ENCODE measurements at places on chromosomes 5 and 9.

DNA sequence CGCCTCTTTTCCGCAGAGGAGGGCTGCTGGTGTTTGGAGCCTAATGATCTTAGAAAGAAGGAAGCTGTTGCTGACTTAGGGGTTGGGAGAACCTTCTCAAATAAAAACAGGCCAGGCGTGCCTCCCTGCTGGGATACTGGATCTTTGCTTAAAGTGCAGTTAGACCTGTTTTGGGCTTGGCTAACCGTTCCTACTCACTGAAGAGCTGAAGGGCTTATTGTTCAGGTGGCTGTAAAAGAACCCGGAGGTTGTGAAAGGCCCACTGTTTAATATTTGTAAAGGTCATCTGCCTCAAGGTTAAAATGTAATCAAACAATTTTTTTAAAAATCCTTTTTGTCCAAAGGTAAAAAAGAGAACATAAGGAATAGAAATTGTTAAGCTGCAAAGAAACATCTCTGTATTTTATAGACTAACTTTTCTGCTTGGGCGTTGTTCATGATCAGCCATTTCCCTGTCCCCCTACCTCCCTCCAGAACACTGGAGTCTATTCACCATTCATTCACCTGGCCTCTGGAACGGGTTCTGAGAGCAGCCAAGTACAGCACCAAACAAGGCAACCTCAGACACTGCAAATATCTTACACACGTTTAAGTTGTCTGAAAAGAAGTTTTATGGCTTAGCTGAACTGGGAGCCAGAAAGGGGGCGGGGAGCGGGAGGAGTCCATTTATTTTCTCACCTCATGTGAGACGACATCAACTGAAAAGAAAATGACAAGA lies 18.6 kb upstream of the MTMR12 start:
- no peaks in the 10 kb centered on the region for H3K36me3 ChIP-seq
- no peak overlapping the region for H3K4me3 ChIP-seq
- no peak overlapping the region for H3K27ac ChIP-seq
- no peaks in the 10 kb centered on the region for H3K27me3 ChIP-seq
- no peak for DNase-seq

GRCh38 chr5:169112016-169112415 lies 188.9 kb downstream of the SLIT3 start:
- no peaks in the 10 kb centered on the region for H3K27me3 ChIP-seq
- no peaks in the 10 kb centered on the region for H3K36me3 ChIP-seq

GRCh38 chr5:41509399-41510175 lies 814 bp downstream of the PLCXD3 start:
- DNase-seq: no peak
- H3K36me3 ChIP-seq: no peaks in the 10 kb centered on the region
- H3K4me1 ChIP-seq: no peaks in the 10 kb centered on the region
- H3K27me3 ChIP-seq: no peaks in the 10 kb centered on the region

GRCh38 chr5:90554358-90555006 lies 4.1 kb upstream of the ADGRV1 start:
- H3K4me3 ChIP-seq: no peak overlapping the region
- no peak overlapping the region for H3K27ac ChIP-seq
- no peaks in the 10 kb centered on the region for H3K36me3 ChIP-seq
- H3K4me1 ChIP-seq: peaks cover 3% of the 10 kb centered on the region

DNA sequence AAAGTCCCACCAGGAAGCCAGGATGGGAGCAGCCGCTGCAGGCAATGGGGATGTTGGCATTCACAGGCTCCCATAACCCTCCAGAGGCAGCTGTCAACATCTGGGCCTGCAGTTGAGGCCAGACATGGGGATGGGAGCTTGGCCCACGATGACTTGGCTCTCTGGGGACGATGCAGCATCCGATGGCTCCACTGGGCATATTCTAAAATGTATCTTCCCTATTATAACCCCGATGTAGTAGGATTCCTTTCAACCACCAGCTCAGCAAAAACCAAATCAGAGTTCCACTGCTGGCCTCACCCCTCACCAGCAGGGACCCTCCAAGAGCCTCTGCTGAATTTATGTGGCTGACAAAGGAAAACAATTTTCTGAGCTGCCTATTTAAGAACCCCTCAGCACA lies 7.1 kb downstream of the SPRY4 start:
- peaks cover 4% of the 10 kb centered on the region for H3K27me3 ChIP-seq
- no peak overlapping the region for H3K4me3 ChIP-seq
- no peak overlapping the region for H3K27ac ChIP-seq
- H3K4me1 ChIP-seq: peaks cover 7% of the 10 kb centered on the region
- no peak for DNase-seq

DNA sequence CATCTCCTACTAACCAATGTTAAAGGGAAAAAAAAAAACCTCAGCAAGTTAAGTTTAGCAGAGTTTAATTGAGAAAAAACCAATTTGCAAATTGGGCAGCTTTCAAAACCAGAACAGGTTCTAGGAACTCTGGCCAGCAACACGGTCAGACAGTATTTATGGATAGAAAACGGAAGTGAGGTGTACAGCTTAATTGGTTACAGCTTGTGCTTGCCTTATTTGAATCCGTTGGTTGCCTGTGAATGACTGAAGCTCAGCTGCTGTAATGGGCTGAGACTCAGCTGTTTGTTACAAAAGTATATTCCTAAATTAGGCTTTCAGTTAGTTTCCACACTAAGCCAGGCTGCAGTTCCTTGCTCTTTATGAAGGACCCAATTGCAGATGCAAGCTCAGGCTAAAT lies 217.0 kb downstream of the SREK1 start:
- no peak overlapping the region for H3K27ac ChIP-seq
- no peaks in the 10 kb centered on the region for H3K4me1 ChIP-seq
- H3K27me3 ChIP-seq: peaks cover 1% of the 10 kb centered on the region
- H3K36me3 ChIP-seq: no peaks in the 10 kb centered on the region
- H3K4me3 ChIP-seq: no peak overlapping the region

DNA sequence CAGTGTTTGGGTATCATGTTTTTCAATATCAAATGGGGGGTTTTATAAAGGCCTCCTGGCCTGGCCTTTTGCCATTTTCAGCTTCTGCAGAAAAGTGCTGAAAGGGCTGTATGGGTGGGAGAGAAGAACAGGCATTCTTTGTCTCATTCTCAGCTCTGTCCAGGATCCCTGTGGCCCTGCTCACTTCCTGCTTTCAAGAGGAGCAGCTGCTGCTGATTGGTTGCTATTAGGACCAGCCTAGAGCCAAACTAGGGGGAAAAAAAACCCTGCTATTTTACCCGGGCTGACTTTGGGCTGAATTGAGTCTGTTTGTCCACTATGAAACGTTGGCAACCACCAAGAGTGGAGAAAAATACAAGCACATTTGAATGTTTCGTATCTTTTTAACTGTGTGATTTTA lies 117.1 kb downstream of the CMYA5 start:
- no peak for DNase-seq
- no peaks in the 10 kb centered on the region for H3K36me3 ChIP-seq
- no peak overlapping the region for H3K4me3 ChIP-seq
- H3K4me1 ChIP-seq: no peaks in the 10 kb centered on the region
- no peak overlapping the region for H3K27ac ChIP-seq
- peaks cover 4% of the 10 kb centered on the region for H3K27me3 ChIP-seq

GRCh38 chr5:69335341-69335935 lies 2.8 kb upstream of the CCDC125 start:
- no peak for DNase-seq
- H3K4me3 ChIP-seq: no peak overlapping the region
- no peaks in the 10 kb centered on the region for H3K27me3 ChIP-seq
- no peak overlapping the region for H3K27ac ChIP-seq
- peaks cover 7% of the 10 kb centered on the region for H3K4me1 ChIP-seq
- no peaks in the 10 kb centered on the region for H3K36me3 ChIP-seq

DNA sequence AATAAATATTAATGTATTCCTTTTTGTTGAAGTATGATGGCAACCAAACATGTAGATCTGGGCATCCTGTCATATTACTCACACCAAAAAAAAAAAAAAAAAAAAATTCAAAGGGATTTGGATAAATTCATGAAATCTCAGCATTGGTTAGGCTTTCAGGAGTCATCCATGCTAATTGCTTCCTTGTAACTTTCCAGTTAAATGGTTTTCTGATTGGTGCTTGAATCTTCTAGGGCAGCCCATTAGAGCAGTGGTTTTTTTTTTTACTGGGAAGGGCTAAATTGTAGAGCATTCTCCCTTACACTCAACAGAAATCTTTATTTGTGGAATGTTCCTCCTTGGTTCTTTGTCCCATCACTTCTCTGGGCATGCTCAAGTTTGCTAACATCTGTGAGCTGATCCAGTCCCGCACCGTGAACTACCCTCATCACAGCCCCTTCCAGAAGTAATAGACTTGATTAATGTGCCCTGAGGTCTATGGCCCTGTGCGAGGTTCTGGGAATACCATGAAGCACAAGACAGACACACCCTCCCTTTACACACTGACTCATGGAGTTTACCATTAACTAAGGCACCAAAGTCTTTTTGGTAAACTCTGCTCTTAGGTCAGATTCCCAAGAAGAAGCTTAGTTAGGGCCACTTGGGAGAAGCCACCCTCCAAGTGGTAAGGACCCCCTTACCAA lies 56.0 kb downstream of the RGS3 start:
- H3K36me3 ChIP-seq: no peaks in the 10 kb centered on the region
- peak overlapping the region; percentile 76 for H3K4me3 ChIP-seq
- no peaks in the 10 kb centered on the region for H3K27me3 ChIP-seq
- H3K27ac ChIP-seq: peak overlapping the region; percentile 48

DNA sequence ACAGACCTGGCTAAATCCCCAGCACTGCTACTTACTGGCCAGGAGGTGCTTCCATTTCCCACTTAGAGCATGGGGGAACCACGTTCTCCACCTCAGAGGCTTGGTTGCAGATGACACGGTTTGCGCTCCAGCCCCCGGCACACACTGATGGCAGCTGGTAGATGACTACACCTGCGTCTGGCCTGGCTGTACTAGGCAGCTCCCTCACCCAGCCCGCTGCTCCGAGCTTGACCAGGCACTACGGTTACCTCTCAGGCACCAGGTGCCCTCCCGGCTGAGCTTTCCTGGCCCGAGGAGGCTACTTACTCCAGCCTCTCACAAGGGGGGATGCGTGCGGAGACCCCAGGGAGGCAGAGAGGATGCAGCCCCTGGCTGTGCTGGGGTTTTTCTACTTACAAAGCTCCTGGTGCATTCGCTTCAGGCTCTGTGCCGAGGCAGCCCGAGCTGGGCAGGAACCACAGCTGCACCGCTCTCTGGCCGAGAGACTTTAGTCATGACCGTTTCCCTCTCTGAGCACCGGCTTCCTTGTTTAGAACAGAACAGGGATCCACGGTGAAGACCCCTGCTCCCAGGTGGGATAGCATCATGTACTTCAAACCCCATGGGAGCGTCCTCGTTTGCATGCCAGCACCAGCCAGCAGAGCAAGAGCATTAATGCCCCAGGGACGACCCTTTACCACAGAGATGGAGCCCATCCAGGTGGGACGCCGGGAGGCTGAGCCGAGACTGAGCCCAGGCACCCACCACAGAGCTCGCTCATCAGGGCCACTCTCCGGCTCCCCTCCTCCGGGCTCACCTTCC lies 7.6 kb upstream of the GBGT1 start:
- H3K27me3 ChIP-seq: peaks cover 2% of the 10 kb centered on the region
- no peak for DNase-seq
- no peaks in the 10 kb centered on the region for H3K36me3 ChIP-seq
- no peaks in the 10 kb centered on the region for H3K4me1 ChIP-seq
- H3K27ac ChIP-seq: no peak overlapping the region
- no peak overlapping the region for H3K4me3 ChIP-seq

- H3K27ac ChIP-seq: no peak overlapping the region
- no peaks in the 10 kb centered on the region for H3K36me3 ChIP-seq
- no peak overlapping the region for H3K4me3 ChIP-seq
- peaks cover 3% of the 10 kb centered on the region for H3K27me3 ChIP-seq
- no peaks in the 10 kb centered on the region for H3K4me1 ChIP-seq
These were observed 5.4 kb downstream of the GDA start for GRCh38 chr9:72154468-72155285.

GRCh38 chr9:91037511-91038482 lies 236.2 kb downstream of the SYK start:
- DNase-seq: no peak
- no peak overlapping the region for H3K4me3 ChIP-seq
- no peak overlapping the region for H3K27ac ChIP-seq
- no peaks in the 10 kb centered on the region for H3K36me3 ChIP-seq
- peaks cover 8% of the 10 kb centered on the region for H3K4me1 ChIP-seq
- H3K27me3 ChIP-seq: no peaks in the 10 kb centered on the region

DNA sequence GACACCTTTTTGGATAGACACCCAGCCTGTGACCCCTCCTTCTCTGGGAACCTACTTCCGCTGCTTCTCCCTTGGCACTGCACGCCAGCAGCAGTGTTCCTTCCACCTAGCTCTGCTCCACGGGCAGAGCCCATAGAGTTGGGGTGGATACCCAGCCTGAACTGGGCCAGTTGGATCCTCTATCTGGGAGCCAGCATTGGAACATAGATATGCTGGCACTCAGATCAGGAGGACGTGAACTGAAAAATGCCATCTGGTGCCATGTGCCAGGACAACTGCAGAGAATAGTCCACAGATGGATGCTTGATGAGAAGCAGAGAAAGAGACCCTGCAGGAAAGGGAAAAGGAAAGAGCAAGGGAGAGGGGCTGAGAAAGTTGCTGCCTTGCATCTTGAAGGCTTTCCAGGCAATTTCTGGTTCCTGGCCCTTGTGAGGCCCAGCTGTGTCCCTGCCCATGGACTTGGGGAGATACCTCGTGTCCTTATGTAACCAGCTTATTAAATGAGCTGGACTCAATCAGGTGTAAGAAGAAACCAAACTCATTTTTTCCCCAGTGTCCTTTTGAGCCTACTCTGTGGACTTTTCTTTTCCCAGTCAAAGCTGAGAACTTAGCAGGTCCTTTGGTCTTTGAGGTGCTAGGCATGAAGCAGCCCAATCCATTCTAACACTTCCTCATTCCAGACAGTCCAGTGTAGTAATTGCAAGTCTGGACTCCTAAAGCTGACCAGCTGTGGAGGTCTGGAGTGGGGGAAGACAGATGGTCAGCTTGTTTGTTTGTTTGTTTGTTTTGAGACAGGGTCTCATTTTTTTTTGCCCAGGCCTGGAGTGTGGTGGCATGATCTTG lies 39.1 kb downstream of the ANGPTL2 start:
- no peak overlapping the region for H3K4me3 ChIP-seq
- H3K27me3 ChIP-seq: no peaks in the 10 kb centered on the region
- no peak overlapping the region for H3K27ac ChIP-seq
- no peaks in the 10 kb centered on the region for H3K36me3 ChIP-seq
- no peak for DNase-seq

DNA sequence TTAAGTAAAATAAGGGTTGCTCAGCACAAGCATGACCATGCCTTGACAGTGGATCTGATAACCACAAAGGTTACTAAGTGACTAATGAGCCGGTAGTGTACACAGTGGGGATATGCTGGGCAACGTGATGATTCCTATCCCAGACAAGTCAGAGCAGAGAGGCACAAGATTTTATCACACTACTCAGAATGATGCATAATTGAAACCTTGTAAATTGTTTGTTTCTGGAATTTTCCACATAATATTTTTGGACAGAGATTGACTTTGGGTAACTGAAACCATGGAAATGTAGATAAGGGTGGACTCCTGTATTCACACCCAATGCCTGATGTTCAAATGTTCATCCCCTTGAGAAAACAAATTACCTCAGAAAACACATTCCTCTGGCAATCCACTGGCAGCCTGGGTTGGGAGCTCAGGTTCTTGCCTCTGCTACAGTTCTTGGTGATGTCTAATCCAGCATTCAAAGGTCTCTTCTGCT lies 16.2 kb upstream of the ERAP1 start:
- H3K27ac ChIP-seq: no peak overlapping the region
- H3K36me3 ChIP-seq: no peaks in the 10 kb centered on the region
- no peak for DNase-seq
- peaks cover 3% of the 10 kb centered on the region for H3K27me3 ChIP-seq

Data from CD4-positive, CD25-positive, alpha-beta regulatory T cell (primary cell).